Skin of body (tissue), 3 donors: ENCODE measurements at places on chromosomes 3 and 15. TPM values are rescaled to one million over a fixed set of nuclear protein-coding genes. Genes with fewer than 3 reads are reported as not detected.

Gene MYLK
- 57.6 TPM for total RNA-seq

DNA sequence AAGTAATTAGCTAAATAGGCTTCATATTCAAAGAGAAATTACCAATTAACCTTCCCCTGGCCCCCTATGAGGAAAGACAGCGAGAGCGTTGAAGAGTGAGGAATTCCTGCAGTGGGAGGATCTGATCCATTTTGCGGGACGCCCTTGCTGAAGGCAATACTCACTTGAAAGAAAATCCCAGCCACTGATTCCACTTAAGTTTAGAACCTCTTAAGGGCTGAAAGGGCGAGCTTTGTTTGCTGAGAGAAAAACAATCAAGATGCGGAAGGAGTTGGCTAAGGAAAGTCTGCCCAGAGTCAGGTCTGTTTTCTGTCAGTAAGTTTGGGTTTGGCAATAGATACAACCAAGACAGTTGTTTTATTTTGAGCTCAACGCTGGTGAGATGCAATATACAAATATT is 102.8 kb upstream of the GBE1 start:
- no peak for DNase-seq

Gene SKOR1
- 0.10 TPM for total RNA-seq

DNA sequence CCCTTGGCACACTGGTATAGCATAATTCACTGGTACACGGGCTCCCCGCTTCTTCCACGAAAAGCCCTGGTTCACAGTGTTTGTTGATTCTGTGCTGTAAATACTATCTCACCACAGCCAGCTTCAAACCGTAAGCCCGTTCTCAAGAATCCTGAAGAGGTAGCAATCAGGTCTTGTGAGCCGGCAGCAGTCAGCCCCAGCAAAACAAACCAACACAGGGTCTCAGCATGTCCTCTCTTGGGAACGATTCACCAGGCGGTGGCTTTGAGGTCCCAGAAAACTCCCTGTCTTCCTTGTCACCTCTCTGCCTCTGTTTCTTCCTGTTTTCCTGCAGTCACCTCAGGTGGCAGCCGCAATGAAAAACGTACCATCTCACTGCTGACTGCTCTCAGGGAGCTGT is 19.1 kb upstream of the FAM3D start:
- DNase-seq = no peak

Gene RARB
- total RNA-seq = 5.5 TPM

Gene CPA3
- total RNA-seq = 34.4 TPM

GRCh38 chr3:138219255-138219654 is 32.2 kb downstream of the ARMC8 start:
- DNase-seq = no peak

- DNase-seq = no peak
These were observed 116.6 kb upstream of the TSC22D2 start for GRCh38 chr3:150291515-150291914.

Gene SLC24A5
- total RNA-seq = 3.6 TPM

Gene IGSF11
- total RNA-seq = 1.6 TPM

- DNase-seq = peak; percentile 80
These were observed 1.5 kb upstream of the SKIL start for GRCh38 chr3:170355738-170356595.

DNA sequence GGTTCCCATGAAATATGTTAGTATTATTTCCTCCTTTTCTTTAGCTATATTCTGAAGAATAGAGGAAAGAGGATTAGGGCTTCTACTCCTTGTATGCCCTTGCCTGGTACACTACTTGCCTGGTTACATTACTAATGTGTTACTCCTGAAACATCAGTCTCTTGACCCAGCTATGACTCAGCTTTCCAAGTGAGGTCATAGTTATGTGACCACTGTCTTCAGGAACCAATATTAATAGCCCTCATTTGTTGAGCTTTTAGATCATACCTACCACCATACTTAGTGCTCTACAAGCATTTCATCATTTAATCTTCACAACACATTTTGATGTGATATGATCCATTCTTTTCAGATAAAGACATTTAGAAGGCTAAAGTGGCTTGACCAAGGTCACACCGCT is 60.3 kb downstream of the CMSS1 start:
- DNase-seq = no peak

DNA sequence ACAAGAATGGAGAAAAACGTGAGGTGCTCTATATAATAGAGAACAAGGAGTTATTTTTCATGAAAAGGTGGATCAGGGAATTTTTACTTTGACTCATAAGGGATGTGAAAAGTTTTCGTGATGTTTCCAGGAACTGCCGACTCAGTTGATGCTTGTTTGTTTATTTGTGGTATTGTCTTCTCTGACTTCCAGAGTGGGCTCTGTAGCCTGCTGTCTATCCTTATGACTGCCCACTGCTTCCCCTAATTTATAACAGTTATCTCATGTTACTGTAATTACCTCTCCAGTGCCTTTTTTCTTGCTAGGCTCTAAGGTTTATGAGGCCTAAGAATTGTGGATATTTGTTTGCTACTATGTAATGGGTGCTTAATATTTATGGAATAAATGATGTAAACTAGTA is 12.3 kb downstream of the ARL13B start:
- DNase-seq = no peak

DNA sequence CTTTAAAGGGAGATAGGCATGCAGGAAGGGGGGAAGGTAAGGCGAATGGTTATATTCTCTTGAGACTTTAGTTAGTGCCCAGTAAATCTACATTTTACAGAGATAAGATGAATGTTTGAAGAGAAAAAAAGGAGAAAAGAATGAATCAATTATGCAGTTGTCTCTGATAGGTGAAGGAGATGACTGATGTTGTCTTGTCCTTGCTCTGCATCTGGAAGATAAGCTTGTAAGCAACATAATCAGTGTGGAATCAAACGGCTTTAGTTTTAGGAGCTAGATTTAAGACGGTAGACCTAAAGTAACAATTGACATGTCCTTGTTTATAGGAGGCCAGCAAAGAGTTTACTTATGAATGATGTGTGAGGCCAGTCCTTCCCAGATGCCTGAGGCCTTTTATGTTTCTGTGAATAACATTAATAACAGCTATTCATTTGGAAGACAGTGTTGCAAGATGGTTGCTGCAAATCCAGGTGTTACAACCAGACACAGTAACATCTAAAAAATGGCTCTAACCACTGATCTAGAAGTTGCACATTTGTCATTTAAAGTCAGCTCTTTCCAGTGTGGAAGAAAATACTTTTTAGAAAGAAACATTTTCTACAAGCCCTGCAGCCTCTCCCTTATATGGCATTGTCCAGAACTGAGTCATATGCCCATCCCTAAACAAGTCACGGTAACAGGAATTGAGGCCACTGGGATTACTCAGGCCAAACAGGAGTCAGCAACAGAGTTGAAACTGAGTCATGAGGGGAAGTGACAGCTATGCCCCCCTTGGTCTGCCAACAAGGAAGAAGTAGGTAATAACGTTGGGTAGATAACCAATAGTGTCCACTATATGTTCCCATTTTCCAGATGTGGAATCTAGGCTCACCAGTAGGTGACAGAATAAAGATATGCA is 77.5 kb upstream of the FBN1 start:
- DNase-seq = no peak

- no peak for DNase-seq
These were observed 69.6 kb upstream of the FAM174B start for GRCh38 chr15:92725171-92725570.

Gene IL12A
- 0.30 TPM for total RNA-seq

DNA sequence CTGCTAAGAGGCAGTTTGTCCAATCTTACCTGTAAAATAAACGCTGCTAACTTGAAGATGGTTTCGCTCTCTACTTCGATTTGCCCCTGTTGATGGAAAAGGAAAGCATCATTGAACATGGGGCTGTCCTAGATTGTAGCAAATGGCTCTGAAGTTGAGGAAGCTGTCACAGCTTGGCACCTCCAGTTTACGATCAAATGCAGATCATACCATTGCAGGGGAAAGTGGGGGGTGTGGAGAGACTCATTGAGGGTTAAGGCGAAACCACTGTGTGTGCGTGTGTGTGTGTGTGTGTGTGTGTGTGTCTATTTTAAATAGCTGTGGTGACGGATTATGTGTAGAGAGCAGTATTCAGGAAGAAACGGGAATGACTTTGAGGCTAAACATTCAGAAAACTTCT is 127.6 kb upstream of the LMOD3 start:
- DNase-seq = no peak

- DNase-seq = no peak
These were observed 45.2 kb upstream of the ABI3BP start for GRCh38 chr3:101038393-101038792.

GRCh38 chr3:188594139-188594538 is 440.2 kb downstream of the LPP start:
- no peak for DNase-seq

GRCh38 chr15:100022806-100023205 is 289.6 kb upstream of the LYSMD4 start:
- peak; percentile 81 for DNase-seq

DNA sequence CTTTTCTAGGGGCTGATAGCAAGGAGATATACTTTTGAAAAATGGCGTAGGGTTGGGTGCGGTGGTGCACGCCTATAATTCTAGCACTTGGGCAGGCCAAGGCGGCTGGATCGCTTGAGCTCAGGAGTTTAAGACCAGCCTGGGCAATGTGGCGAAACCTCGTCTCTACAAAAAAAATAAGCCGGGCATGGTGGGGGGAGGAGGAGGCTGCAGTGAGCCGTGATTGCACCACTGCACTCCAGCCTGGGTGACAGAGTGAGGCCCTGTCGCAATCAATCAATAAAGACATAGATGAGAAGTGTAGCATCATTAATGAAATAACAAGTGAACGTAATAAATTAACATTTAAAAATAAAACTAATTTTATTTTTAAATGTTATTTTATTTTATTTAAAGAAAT is 134.6 kb downstream of the SLCO3A1 start:
- DNase-seq = no peak

DNA sequence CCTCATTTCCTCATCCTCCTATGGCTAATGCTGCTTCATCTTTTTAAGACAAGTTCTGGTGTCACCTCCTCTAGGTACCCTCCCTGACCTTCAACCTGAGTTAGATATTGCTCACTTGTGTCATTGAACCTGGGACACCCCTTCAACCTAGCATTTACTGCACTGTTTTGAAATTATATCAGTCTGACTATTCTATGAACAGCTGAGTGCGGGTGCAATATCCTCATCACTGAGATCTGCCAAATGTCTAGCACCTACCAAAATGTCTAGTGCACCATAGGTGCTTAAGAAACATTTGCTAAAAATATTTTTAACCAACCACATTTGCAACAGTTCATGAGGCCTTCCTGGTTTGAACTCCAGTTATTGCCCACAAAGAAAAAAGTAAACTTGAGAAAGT is 34.5 kb downstream of the RETNLB start:
- DNase-seq = no peak

GRCh38 chr15:100559330-100559729 is 30.6 kb upstream of the CERS3 start:
- no peak for DNase-seq

DNA sequence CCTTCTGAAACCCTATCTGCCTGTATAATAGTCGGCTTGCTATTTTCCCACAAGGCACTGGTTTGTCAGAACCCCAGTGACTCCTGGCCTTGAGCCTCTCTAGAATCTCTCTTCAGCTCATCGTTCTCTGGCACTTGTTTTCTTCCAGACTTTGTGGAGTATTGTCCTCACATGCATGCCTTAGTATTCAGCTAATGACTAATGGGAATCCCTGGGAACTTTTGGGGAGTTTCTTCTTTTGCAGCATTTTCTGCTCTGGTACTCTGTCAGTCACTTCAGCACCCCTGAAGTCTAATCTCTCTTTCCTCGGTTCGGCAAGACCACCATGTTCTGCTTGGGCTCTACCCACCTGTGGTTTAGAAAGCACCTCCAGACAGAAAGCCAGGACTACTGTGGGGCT is 35.8 kb upstream of the THRB start:
- no peak for DNase-seq

DNA sequence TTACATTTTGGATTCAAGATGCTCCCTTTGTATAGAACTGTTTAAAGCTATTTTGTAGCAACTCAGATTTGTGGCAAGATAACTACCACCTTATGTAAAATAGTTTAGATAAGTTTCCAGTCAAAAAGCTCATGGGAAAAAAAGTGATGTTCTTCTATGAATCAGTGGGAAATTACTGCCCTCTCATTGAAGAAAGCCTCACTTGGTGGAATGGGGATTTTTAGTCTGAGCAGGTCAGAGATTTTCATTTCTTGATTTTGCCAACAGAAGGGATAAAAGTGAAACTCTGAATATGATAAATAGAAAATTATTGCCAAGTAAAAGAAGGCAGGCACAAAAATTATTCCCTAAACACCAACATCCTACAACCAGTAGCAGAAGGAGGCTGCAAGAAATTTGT is 25.8 kb upstream of the CSTA start:
- DNase-seq = no peak

- DNase-seq = peak; percentile 96
These were observed at the start of gene STARD5 for GRCh38 chr15:81323944-81324881. TSS of gene STARD5 (minus strand) at chr15:81324141. CDS start at chr15:81324099, 42 bp downstream.

DNA sequence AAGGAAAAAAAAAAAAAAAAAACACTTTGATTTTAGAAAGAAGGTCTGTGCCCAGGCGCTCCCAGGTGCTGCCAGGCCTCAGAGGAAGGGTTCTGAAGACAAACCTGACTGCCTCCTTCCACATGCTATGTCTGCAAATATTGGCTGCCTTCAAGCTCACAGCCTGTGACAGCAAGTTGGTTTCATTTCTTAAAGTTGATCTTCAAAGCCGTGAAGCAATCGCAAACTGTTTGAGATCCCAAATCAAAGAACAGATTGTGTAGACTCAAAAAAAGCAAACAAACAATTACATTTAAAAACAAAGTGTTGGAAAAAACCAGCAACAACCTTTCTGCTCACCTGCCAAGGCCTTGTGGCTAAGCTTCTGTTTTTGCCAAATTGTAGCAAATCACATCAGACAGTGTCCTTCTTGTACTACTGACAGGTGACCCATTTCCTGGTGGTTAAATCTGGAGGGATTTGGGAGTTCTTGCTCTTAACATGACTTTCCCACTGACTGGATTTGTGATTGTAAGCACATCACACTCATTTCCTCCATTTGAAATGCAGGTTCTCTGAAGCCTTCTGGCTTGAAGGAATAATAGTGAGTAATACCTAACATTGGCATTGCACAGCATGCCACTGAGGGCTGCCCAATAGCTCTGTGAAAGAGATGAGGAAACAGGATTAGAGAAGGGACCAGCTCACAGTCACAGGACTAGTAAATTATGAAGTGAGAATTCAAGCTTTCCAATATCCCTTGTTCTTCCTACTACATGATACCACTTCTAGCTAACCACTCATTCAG is 502.4 kb downstream of the LPP start:
- DNase-seq = no peak

Gene WDR6
- 55.6 TPM for total RNA-seq

GRCh38 chr15:64022571-64022970 is 23.7 kb downstream of the DAPK2 start:
- no peak for DNase-seq

- DNase-seq = no peak
These were observed 64.6 kb downstream of the CPN2 start for GRCh38 chr3:194286375-194287146.

Gene ACKR4
- total RNA-seq = 41.2 TPM

- DNase-seq = no peak
These were observed 28.8 kb downstream of the LIMD1 start for GRCh38 chr3:45623393-45623792.
